Lower lobe of right lung (tissue), 2 donors: ENCODE measurements at places on chromosomes 1 and 21.

GRCh38 chr21:42161401-42161955 is 57.5 kb upstream of the ABCG1 start:
- no peaks in the 10 kb centered on the region for H3K27me3 ChIP-seq
- H3K4me1 ChIP-seq = no peaks in the 10 kb centered on the region
- H3K4me3 ChIP-seq = no peak overlapping the region

DNA sequence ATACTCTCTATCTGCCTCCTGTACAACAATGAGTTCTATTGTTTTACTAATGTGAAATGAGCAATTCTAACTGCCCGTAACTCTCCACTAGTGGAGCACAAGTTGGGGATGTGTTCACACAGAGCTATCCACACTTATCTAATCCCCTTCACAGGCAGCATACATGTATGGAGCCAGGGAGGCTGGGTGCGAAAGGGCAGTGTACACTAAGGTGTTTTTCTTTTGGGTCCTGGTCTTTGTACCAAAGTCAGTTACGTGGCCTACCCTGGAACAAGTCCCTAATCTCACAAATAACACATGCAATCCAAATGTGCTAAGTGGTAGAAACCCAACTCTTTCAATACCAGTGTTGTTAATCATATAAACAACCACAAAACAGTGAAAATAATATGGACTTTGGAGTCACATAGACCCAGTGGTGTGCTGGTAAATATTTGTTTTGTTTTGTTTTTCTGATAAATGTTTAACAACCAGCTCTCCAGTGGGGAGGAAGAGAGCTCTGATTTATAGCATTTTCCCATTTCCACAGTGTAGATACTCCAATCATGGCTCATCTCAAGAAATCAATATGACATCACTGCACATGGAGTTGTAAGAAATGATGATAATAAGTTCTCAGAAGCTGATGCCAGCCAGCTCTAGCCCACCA is 319.9 kb upstream of the DUSP10 start:
- no peak overlapping the region for H3K27ac ChIP-seq
- H3K4me3 ChIP-seq = no peak overlapping the region
- no peaks in the 10 kb centered on the region for H3K36me3 ChIP-seq

DNA sequence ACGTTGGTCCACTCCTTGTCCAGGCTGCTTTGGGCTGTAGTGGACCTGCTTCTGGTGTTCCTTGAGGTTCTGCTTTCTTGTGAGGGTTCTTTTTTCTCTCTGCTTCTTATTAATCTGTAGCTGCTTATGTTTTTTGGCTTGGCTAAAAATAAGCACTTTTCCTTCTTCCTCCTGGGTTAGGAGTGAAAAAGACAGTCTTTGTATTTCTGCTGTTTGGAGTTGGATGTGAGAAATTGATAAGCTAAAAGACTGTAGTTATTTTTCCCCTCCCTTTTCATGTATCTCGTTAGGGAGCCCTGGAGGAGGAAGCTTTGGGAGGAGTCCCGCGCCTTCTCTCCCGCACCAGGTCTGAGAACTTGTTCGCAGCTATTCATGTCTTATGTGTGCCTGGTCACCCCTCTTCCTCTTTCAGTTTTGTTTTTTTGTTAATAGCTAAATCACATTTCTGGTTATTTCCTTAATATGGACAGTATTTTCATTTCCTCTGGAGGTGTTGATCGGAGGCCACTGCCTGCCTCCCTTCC is 79.0 kb downstream of the GALNT2 start:
- H3K27me3 ChIP-seq = no peaks in the 10 kb centered on the region
- H3K4me1 ChIP-seq = peaks cover 37% of the 10 kb centered on the region
- no peaks in the 10 kb centered on the region for H3K36me3 ChIP-seq

- no peaks in the 10 kb centered on the region for H3K27me3 ChIP-seq
- no peak overlapping the region for H3K4me3 ChIP-seq
- no peaks in the 10 kb centered on the region for H3K4me1 ChIP-seq
- no peak for DNase-seq
- H3K27ac ChIP-seq = no peak overlapping the region
- no peaks in the 10 kb centered on the region for H3K36me3 ChIP-seq
These were observed 60.0 kb upstream of the IVNS1ABP start for GRCh38 chr1:185376840-185377635.

DNA sequence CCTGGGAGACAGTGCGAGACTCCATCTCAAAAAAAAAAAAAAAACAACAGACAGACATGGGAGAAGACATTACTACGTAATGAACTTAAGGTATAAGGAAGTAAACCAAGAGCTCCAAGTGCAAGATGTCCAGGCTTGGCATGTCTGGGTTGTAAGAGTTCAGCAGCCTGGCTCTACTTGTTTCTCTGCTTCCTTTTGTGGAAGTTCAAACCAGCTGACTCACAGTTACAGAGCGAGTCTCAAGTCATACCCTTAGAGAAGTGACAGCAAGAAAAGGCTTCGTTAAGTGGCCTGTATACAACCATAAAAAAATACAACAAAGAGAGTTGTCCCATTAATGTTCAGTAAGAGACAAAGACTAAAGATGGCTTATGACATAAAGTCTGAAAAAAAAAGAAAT is 1.3 kb downstream of the RIT1 start:
- peaks cover 77% of the 10 kb centered on the region for H3K36me3 ChIP-seq
- no peak for DNase-seq
- H3K27me3 ChIP-seq = no peaks in the 10 kb centered on the region
- H3K27ac ChIP-seq = peak overlapping the region; percentile 76
- peaks cover 26% of the 10 kb centered on the region for H3K4me1 ChIP-seq
- peak overlapping the region; percentile 74 for H3K4me3 ChIP-seq

DNA sequence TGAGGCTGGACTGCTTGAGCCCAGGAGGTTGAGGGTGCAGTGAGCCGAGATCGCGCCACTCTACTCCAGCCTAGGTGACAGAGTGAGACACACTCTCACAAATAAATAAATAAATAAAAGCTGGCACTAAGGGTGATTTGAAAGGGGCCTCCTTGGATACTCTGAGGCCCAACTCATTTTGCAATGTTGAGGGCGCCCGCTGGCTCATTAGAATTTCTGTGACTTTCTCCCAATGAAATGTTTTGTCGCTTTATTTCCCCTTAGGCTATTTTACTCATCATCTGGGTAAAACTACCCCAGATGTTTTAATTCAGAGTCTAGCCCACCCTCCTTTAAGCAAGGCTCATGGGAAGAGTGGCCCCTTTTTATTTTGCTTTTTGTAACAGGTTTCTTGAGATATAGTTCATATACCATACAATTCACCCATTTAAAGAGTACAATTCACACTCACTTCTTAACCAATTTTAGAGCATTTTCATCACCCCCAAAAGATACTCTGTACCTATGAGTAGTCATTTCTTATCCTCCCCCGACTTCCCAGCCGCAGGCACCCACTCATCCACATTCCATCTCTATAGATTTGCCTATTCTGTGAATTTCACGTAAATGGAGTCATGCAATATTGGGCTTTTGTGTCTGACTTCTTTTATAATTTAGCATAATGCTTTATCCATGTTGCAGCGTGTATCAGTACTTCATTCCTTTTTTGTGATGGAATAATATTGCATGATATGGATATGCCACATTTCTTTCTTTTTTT is 259.1 kb downstream of the KAZN start:
- no peaks in the 10 kb centered on the region for H3K27me3 ChIP-seq
- H3K36me3 ChIP-seq = no peaks in the 10 kb centered on the region
- H3K4me1 ChIP-seq = no peaks in the 10 kb centered on the region
- H3K4me3 ChIP-seq = no peak overlapping the region
- no peak for DNase-seq

DNA sequence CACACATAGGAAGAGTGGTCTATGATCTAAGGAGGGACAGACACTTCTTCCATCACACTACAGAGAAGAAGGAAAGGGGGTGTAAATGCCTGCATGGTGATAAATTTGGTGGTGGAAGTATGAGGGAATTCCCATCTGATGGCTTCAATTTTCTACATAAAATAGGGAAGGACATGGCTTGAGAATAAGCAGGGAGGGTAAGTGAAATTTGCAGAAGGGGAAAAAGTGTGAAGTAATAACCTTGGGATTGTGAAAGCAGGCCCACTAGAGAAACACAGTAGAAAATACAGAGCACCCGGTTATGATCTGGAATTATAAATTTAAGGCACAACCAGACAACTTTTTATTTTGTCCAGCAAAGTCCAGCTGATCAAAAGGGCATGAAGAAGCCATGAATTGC is 22.7 kb upstream of the HIVEP3 start:
- DNase-seq = no peak
- H3K36me3 ChIP-seq = no peaks in the 10 kb centered on the region
- no peak overlapping the region for H3K27ac ChIP-seq
- H3K4me3 ChIP-seq = no peak overlapping the region

DNA sequence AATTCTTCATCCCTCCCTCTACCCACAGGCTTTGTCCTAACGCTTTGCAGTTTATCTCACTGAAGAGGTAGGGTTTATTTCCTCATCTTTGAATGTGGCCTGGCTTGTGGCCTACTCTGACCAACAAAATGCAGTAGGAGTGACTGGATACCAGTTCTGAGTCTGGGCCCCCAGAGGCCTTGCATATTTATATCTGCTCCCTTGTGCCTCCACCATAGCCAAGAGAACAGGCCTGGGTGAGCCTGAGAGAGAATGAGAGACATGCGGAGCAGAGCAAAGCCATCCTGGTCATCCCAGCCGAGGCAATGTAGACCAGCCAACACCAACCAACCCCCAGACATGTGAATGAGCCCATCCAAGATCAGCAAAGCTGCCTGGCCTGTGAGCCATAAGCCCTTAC is 30.3 kb downstream of the SMIM12 start:
- H3K4me1 ChIP-seq = peaks cover 16% of the 10 kb centered on the region
- H3K27ac ChIP-seq = no peak overlapping the region
- no peaks in the 10 kb centered on the region for H3K36me3 ChIP-seq
- H3K27me3 ChIP-seq = no peaks in the 10 kb centered on the region
- no peak for DNase-seq

DNA sequence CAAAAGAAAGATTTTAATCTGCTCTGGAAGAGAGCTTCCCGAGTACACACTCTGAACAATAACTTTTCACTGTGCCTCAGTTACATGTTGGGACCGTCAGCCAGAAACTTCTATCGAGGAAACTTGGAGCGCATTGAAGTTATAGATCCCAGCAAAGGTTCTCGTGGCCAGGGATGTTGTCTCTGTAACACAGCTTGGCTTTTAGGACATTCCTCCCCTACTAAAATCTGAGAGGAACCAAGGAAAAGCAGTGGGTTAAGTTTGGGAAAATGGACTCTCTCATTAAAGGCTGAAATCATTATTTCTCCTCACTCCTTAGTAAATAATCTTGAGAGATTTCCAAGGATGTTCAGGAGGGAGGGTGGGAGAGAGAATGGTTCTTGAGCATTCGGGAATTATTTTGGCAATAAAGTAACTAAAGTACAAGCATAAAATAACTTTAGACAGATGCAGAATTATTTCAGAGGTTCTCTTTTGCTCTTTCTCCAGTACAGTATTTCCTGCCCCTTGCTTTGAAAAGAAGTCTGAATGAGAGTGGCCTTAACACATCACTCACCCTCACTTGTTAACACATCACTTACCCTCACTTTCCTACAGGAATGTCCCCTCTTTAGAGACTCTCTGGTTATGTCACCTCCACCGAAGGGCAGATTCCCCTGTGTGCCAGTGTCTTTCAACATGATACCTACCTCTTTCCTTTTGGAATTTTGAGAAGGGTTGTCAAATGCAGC is 1.8 kb upstream of the NFIA start:
- peaks cover 43% of the 10 kb centered on the region for H3K4me1 ChIP-seq
- H3K27ac ChIP-seq = peak overlapping the region; percentile 96
- H3K4me3 ChIP-seq = peak overlapping the region; percentile 83
- H3K27me3 ChIP-seq = no peaks in the 10 kb centered on the region
- no peaks in the 10 kb centered on the region for H3K36me3 ChIP-seq

DNA sequence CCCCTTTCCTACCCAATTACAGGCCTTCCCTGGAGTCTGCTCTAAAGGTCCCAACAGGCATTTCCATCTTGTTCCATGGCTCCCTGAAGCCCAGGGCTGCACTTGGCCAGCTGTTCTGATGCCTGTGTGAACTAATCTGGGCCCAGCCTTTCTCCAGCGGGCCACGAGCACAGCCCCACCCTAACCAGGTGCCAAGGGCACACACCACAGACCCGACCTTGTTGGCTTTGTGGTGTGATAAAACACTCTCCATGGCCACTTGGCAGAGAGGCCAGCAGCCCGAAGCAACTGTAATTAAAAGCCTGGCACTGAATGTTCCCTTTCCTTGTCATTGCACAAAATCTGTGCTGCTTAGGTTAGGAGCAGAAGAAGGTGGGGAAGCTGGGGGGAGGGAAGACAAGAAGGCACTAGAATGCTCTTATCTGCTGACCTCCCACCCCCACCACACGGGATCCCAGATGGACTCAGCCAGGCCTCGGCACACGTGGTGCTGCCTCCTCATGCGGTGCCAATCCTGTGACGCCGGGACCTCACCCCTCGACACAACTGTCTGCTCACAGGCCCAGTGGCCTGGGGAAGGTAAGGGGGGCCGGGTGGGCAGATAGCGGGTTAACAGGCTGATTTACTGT is 9.9 kb downstream of the HCRTR1 start:
- H3K27ac ChIP-seq = peak overlapping the region; percentile 80
- no peak overlapping the region for H3K4me3 ChIP-seq
- peaks cover 51% of the 10 kb centered on the region for H3K36me3 ChIP-seq
- peak; percentile 85 for DNase-seq
- no peaks in the 10 kb centered on the region for H3K27me3 ChIP-seq

DNA sequence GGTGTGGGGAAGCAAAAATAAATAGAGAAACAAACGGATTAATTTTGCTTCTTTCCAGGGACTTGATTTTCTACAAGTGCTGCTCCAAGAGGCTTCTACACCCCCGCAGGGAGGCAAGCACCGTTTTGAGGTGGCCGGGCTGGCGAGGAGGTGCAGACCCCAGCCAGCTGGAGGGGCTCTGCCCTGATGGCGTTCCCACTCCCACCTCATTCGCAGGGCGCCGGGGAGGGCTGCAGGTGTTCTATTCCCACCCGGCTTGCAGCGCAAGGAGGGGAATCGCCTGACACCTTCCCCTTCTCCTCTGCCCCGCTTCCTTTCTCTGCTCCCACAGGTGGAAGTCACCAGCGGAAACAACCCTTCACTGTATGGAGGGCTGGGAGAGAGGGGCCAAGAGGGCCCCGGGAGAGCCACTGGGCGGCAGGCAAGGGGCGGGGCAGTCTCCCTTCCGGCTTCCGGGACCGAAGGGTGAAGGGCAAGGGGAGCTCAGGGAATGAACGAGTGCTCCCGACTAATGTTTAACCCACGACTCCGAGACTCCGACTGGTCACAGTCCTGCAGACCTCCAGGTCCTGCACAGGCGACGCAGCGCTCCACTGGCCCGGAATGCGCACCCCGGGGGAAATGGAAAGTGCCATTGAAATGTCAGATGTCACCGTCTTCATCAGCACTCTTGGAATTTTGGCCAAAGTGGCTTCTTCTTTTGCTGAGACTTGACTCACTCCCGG is 29.1 kb downstream of the TEX35 start:
- no peaks in the 10 kb centered on the region for H3K27me3 ChIP-seq
- peak; percentile 72 for DNase-seq
- H3K36me3 ChIP-seq = no peaks in the 10 kb centered on the region
- H3K27ac ChIP-seq = peak overlapping the region; percentile 75
- H3K4me1 ChIP-seq = peaks cover 13% of the 10 kb centered on the region
- peak overlapping the region; percentile 86 for H3K4me3 ChIP-seq

- H3K4me1 ChIP-seq = peaks cover 68% of the 10 kb centered on the region
- no peaks in the 10 kb centered on the region for H3K27me3 ChIP-seq
- H3K27ac ChIP-seq = peak overlapping the region; percentile 8
- H3K4me3 ChIP-seq = no peak overlapping the region
- DNase-seq = no peak
These were observed 194.0 kb upstream of the SGIP1 start for GRCh38 chr1:66339944-66340343.
